Naive B cell (primary cell): ENCODE measurements at places on chromosomes 3 and 15. TPM values are rescaled to one million over a fixed set of nuclear protein-coding genes. Genes with fewer than 3 reads are reported as not detected.

DNA sequence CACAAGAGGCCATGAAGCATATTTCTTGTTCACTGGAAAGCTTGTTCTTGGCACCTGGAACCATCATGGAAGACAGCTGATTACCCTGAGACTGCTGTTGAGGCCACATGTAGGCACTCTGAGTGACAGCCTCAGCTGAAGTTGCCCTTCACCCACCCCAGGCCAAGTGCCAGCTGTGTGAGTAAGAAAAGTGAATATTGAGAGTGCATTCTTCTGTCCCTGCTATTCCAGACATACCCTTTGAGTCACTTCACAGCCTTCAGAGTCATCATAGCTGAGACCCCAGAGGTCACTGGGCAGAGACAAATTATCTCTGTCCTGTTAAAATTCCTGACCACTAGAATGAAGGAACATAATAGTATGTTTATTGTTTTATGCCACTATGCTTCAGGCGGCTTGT lies 79.6 kb downstream of the NFKBIZ start:
- DNase-seq = no peak

Gene CASR
- polyA plus RNA-seq = not detected

- no peak for DNase-seq
Measured at GRCh38 chr3:66991459-66991858, 6.6 kb upstream of the KBTBD8 start.

DNA sequence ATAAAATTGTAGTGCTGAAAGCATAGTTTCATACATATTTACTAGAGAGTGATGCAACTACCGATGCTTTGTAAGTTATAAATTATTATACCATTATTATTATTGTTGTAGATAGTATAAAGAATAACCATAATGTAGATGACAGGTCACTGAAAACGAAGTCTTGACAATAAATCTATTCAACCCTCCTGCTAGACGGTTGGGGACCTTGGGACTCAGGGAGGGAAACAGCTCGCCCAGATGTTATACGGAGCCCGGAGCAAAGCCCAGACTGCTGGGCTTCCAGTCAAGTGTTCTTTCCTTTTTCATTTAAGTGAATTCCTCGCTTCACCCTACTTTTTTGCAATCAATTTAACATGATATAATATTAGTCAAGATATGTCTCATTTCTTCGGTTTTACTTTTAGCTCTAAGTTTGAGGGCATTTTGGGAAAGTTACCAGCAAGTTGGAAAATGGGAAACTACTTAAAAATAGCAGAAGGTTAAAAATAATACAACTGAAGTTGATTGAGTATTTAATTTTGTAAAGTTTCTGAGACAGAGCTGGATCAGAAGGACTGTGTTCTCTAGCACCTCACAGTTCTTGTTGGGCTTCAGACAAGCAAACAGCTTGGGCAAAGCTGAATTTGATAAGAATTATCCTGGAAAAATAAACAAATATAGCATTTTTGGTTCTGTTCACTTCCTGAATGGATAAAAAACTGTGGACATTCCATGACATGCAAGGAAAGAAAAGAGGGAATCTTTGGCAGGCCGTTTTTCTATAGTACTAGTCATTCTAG lies 173.4 kb upstream of the TP63 start:
- no peak for DNase-seq

Gene ELL3
- 38.6 TPM for polyA plus RNA-seq

DNA sequence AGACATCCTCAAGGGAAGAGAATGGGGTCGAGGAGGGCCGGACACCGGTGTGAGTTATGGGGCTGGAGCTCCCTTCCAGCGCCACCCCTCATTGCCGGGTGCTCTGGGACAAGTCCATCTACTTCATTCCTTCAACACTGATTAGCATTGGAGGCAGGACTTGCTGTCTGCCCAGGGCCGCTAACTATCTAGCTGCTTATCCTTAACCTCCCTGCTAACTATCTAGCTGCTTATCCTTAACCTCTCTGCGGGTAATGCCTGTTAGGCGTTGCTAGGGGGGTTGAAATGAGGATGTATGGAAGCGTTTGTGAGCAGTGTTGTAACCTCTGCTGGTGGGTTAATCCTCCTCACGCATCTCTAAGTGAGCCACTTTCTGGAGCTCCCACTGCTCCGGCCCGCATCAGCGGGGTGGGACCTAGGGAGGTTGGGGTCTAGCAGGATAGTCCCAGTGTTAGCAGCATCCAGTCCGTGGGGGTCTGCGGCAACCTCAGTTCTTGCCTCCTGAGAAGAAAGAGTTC lies 10.9 kb upstream of the CHAC1 start:
- DNase-seq = no peak
